Urinary bladder (tissue), 4 donors: ENCODE measurements at places on chromosomes 3 and 15.

GRCh38 chr15:74842581-74843444 is at the start of gene ULK3:
Gene ULK3 (minus strand): TSS chr15:74843156. CDS start chr15:74843105, 51 bp downstream.
- peak; percentile 56 for DNase-seq

DNA sequence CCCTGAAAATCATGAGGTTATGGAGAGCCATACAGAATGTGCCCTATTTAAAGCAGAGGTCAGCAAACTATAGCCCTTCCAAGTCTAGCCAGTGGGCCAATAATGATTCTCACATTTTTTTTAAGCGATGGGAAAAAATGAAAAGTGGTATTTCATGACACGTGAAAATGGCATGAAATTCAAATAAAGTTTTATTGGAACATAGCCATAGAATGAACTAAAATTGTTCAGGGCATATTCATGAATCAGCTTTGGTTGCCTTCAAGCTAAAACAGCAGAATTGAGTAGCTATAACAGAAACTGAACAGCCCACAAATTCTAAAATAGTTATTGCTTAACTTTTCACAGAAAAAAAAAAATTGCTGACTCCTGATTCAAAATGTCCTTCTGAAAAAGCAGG is 104.5 kb downstream of the TFG start:
- DNase-seq: no peak

- DNase-seq: no peak
Measured at GRCh38 chr3:64414043-64414442, 188.8 kb upstream of the PRICKLE2 start.

- DNase-seq: no peak
Measured at GRCh38 chr3:111874177-111874820, 15.2 kb downstream of the PHLDB2 start.

GRCh38 chr3:134527037-134527436 is 41.2 kb downstream of the CEP63 start:
- DNase-seq: no peak

DNA sequence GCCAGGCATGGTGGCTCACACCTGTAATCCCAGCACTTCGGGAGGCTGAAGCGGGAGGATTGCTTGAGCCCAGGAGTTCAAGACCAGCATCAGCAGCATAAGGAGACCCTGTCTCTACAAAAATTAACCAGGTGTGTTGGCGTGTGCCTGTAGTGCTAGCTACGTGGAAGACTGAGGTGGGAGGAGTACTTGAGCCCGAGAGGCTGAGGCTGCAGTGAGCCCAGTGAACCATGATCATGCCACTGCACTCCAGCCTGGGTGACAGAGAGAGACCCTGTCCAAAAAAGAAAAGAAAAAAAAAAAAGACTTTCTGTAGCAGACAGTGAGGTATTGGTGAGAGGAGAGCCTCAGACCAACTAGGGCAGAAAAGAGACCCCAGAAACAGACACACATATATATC is 263.8 kb downstream of the XXYLT1 start:
- DNase-seq: no peak
